ENCODE measurements at places on chromosomes 12 and 14. TPM values are rescaled to one million over a fixed set of nuclear protein-coding genes. Genes with fewer than 3 reads are reported as not detected.

GRCh38 chr14:35044939-35045797, 904 bp upstream of the FAM177A1 start:
- no peak for DNase-seq

SDR9C7 gene
- total RNA-seq = not detected

DNA sequence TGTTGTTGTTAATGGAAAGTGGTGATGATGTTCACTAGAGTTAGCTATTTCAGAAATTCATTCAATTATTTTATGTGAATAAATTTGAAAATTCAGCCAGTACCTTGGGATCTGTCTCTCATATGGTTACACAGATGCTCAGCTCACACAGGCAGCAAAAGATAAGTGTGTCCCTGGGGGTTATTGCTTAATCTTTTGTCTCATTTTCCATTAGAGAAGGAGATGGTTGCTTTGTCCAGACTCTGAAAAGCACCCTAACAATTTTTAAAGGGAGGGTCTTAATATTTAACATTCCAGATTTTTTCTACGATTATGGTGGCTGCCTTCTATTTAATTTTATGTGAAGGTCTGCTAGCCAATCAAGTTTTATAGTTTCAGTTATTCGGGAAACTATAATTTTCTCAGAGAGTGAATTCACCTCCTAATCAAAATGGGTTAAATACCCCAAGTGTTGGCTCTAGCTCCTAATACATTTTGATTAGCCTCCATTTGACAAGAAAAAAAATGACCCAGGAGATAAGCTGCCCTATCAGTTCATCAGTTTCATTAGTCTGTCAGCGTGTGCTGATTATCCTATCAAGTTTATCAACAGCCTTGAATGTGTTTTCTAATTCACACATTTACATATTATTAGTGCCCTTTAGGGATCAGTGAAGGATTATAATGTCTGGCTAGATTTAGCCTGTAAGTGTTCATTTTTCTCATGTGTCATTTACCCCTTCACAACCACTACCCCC, 282.1 kb downstream of the TMTC2 start:
- DNase-seq = no peak

WSCD2 gene
- 0.71 TPM for total RNA-seq

ATP5F1B gene
- 249 TPM for total RNA-seq

- no peak for DNase-seq
Measured at GRCh38 chr14:36506732-36507614, 13.1 kb downstream of the NKX2-1 start.

YARS2 gene
- 12.7 TPM for total RNA-seq

- peak; percentile 40 for DNase-seq
Measured at GRCh38 chr14:71711619-71712018, 220.6 kb upstream of the RGS6 start.

- no peak for DNase-seq
Measured at GRCh38 chr12:97940629-97941028, 478.0 kb downstream of the RMST start.

DNA sequence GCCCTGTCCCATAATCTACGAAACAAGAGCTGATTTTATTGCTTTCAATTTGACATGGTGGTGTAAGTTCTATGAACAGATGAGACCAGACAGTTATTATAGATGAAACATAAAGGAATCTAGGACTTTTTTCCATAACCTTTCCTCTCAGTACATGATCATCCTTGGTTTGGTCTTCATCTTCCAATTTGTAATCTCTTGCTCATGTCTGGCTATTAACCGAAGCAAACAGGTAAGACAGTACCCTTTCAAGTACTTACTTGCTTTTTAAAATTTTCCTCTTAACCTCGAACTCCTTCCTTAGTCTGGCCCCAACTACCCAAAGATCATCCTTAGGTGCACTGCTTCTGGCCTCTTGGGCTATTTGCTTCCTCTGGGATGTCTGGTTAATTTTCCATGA, 1.2 kb downstream of the TSPAN31 start:
- no peak for DNase-seq

GRCh38 chr12:51242120-51242519, 3.5 kb downstream of the DAZAP2 start:
- DNase-seq = no peak

GRCh38 chr12:13204428-13204827, 7.9 kb downstream of the EMP1 start:
- DNase-seq = peak; percentile 22

- DNase-seq = peak; percentile 35
Measured at GRCh38 chr14:78074561-78074960, 95.6 kb upstream of the NRXN3 start.

DNA sequence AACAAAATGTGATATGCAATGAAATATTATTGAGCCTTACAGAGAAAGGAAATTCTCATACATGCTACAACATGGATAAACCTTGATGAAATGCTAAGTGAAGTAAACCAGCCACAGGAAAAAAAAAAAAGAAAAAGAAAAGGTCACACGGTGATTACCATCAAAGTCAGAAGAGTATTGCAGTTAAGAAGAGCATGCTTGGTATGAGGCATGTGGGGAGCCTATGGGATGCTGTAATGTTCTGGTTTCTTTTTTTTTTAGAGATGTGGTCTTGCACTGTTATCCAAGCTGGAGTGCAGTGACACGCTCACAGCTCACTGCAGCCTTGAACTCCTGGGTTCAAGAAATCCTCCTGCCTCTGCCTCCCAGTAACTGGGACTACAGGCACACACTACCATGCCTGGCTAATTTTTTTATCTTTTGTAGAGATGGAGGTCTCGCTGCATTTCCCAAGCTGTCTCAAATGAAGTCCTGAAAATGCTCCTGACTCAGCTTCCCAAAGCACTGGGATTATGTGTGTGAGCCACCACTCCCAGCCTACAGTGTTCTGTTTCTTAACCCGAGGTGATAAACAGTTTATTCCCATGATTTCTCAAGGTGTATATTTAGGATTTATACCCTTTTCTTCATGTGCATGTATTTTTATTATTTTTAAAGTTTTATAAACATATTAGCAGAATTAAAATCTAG, 96.2 kb downstream of the SEC23A start:
- DNase-seq = peak; percentile 36

CELA1 gene
- total RNA-seq = not detected

DNA sequence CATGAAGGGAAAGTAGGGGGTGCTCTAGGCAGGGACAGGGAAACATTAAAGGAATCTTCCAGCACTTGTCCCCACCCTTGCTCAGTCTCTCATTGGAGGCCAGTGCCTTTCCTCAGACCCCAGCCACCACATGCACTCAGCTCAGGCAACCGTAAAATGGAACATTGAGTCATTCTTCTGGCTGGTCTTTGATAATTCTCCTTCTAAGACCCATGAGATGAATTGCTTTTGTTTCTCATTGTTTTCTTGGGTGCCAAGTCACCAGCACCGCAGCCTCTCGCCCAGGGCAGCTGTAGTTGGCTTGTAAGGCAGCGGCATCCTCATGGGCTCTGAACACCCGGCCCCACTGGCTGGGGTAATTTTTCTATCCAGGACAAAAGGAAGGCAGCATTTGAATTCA, 108.2 kb downstream of the PHETA1 start:
- no peak for DNase-seq

DHRS2 gene
- total RNA-seq = 0.17 TPM
